ENCODE measurements at places on chromosomes 2 and 18.
A peak's percentile ranks its signal among the peaks of the same experiment; 100 is the strongest.

DNA sequence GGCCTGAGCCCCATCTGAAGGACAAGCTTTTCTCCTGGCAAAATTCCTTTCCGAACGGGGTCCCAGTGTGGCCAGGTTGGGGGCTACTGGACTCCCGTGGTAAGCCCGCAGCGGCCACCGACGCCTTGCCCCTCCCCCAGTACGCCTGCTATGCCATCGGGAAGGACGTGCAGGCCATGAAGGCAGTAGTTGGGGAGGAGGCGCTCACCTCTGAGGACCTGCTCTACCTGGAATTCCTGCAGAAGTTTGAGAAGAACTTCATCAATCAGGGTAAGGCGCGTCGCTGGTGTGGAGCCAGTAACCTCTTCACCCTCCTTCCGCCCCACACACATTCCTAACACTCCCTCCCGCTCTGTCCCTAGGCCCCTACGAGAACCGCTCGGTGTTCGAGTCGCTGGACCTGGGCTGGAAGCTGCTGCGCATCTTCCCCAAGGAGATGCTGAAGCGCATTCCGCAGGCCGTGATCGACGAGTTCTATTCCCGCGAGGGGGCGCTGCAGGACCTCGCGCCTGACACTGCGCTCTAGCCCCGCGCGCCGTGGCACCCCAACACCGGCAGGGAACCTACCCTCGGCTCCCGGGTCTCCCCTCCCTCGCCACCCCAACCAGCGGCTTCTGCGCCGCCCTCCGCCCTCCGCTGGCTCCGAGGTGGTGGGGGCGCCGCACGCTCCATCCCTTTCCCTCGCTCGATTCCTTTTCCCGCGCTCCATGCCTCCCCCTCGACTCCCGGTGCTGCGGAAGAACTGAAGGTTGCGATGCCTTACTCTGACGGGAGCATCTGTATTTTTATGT is 13.6 kb upstream of the ANKRD53 start:
- DNase-seq: peak; percentile 76

GRCh38 chr18:58562146-58562998 is 66.5 kb downstream of the ALPK2 start:
- DNase-seq: no peak

GRCh38 chr18:42113529-42114191 is 158.6 kb downstream of the PIK3C3 start:
- DNase-seq: no peak

GRCh38 chr2:29940706-29941105 is 19.3 kb upstream of the ALK start:
- DNase-seq: no peak

- no peak for DNase-seq
Measured at GRCh38 chr2:59046401-59047372, 805.6 kb upstream of the FANCL start.

- no peak for DNase-seq
Measured at GRCh38 chr18:59605633-59606192, 91.5 kb downstream of the CCBE1 start.

GRCh38 chr18:80169607-80170006 is 60.5 kb downstream of the ADNP2 start:
- no peak for DNase-seq

GRCh38 chr2:47165001-47165555 is 10.0 kb upstream of the STPG4 start:
- no peak for DNase-seq

DNA sequence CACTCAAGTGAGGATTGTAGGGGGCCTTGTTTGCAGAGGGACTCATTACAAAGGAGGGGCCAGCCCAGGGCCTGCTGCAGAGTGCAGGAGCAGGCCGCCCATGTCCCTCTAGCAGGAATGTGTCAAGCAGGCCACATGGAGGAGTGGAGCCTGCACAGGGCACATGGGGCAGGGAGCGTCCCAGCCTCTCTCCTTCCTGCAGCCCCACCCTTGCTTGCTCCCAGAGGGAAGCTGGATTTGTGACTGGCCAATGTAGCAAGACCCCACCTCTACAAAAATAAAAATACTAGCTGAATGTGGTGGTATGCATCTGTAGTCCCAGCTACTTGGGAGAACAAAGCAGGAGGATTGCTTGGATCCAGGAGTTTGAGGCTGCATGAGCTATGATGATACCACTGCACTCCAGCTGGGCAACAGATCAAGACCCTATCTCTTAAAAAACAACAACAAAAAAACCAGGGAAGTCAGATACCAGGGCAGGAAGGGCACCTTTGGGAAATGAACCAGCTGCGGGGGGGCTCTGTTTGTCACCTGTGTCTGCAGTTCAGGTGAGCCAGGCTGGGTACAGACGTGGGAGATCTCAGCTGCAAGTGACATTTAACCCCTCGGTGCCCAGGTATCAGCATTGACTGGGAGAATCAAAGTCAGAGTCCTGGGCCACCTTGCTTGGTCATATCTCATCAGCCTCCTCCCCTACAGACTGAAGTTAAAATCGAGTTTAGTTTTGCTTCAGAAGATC is 27.7 kb downstream of the IMPA2 start:
- no peak for DNase-seq

DNA sequence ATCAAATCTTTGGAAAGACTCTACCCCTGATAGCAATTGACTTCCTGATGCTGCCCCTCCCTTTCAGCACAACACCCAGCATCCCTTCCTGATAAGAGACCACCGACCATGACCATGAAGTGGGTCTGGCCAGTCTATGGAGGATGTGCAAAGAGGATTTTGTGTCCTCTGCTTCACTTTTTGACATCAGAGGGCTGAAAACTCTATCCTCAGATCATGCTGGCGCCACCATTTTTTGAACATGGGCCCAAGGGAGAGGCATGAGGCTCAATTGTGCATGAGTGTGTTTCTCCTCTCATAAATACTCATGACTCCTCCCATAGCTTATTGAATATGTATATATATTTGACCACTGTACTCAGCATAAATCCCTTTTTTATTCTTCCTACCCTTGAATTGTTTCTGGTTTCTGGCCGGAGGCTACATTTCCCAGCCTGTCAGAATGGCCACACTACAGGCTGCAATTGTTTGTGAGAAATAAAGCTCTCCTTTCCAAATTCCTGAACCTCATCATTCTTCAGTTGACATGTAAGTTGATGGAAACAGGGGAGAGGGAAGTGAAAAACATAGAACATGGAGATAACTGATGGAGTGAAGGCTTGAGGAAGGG is 314.1 kb downstream of the MYCN start:
- no peak for DNase-seq

GRCh38 chr2:100902817-100903405 is 83.0 kb downstream of the NPAS2 start:
- no peak for DNase-seq

GRCh38 chr2:187171318-187171717 is 276.7 kb downstream of the CALCRL start:
- DNase-seq: no peak

DNA sequence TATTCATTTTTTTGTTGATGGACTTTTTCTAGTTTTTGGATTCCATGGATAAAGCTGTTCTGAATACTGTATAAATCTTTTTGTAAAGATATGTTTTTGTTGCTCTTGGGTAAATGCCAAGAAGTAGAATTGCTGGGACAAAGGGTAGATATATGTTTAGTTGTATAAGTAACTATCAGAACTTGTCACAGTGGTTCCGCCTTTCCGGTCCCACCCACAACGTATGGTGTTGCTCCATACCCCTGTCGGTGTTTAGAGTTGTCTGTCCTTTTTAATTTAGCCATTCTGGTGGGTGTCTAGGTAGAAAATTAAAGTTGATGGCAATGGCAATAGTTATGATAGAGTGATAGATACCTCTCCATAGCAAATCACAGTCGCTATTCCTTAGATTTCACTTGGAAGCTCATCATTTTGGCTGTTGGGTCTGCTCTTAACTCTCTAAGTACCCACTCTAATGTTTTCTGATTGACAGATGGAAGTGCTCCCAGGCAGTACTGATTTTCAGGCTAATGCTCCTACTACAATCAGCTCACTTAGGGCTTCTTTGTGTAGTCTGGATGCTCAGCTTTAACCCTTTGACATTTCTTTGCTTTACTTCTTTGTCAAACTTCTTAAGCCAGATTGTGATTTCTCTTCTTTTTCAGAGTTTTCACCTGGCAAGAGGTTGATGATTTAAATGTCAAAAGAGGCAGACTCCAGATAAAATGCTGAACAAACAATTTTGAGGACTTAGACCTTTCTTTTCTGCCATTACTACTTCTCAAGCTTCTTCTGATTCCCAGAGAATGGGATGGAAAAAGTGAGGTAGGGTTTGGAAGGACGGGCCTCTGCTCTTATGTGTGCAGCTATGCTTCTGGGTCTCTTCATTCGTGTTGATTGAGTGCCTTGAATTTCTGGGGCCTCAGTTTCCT is 156.4 kb downstream of the AQP4 start:
- no peak for DNase-seq

GRCh38 chr2:189014449-189015138 is 40.4 kb downstream of the COL3A1 start:
- no peak for DNase-seq

DNA sequence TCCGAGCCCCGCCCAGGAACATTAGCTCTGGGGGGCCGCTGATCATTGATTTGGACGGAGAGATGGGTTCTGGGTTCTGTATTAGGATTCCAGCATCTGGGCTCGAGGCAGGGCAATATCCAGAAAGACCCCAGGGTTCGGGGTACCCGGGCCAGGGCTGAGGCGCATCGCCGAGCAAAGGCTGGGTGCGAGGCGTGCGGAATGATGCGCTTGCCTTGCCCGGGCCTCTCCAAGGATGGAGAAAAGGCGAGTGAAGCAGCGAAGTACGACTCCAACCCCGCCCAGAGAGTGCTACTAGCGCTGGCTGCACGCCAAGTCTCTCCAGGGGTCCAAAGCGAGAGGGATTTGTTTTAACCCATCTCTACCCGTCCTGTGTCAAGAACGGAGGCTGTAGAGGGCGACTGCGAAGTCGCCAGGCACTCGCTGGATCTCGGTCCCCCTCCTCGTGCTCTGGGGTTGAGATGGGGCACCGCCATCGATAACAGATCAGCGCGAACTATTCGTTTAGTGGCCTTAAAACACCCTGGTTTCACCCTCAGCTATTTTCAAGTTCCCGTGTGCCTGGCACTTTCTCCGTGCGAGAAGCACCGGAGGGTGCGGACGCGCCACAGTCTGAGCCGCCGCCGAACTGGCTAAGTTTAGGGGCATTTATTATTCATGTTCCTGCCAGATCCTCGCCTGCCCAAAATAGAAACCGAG is 1.9 kb downstream of the ADCYAP1 start:
- DNase-seq: no peak

Measured in T-cell (primary cell).